A549 treated with CORT108297 at 1 μM for 4 hours (cell line): ENCODE measurements at places on chromosomes 11 and 22. TPM values are rescaled to one million over a fixed set of nuclear protein-coding genes. Genes with fewer than 3 reads are reported as not detected.

Gene CCDC73
- 0.03 TPM in 1 of 5 replicates, not detected in the others for total RNA-seq

Gene MMP3
- 0.03 to 0.41 TPM (median 0.39 TPM) in 3 of 5 replicates, not detected in the others for total RNA-seq

Gene PTGDR2
- total RNA-seq: 0.06 to 0.08 TPM (median 0.07 TPM) in 4 of 5 replicates, not detected in the other

Gene ZBED4
- total RNA-seq: 9.7 to 12.2 TPM (median 11.7 TPM) in 5 replicates

Gene CHADL
- not detected in 5 replicates for total RNA-seq

Gene NEFH
- total RNA-seq: 0.03 to 0.10 TPM (median 0.08 TPM) in 5 replicates

Gene MMP10
- total RNA-seq: 0.59 to 1.3 TPM (median 0.88 TPM) in 5 replicates

Gene CRKL
- 19.8 to 24.9 TPM (median 21.3 TPM) in 5 replicates for total RNA-seq

Gene APLNR
- total RNA-seq: 0.05 to 0.07 TPM (median 0.06 TPM) in 5 replicates

Gene CAPN5
- 6.8 to 9.8 TPM (median 8.6 TPM) in 5 replicates for total RNA-seq

Gene OR52E8
- total RNA-seq: not detected in 5 replicates

Gene MPZL2
- total RNA-seq: 0.15 TPM in 1 of 5 replicates, not detected in the others

Gene RBMXL2
- total RNA-seq: not detected in 5 replicates

Gene MS4A4E
- total RNA-seq: not detected in 5 replicates

Gene UBQLNL
- 0.04 TPM in 1 of 5 replicates, not detected in the others for total RNA-seq

Gene EFCAB6
- total RNA-seq: 0.38 to 0.62 TPM (median 0.51 TPM) in 5 replicates

Gene RIMBP3B
- 0.29 to 0.62 TPM (median 0.51 TPM) in 5 replicates for total RNA-seq

Gene NPAS4
- total RNA-seq: not detected in 5 replicates

Gene HARBI1
- 5.1 to 6.5 TPM (median 6.2 TPM) in 5 replicates for total RNA-seq

Gene FOSL1
- 148 to 236 TPM (median 164 TPM) in 5 replicates for total RNA-seq

Gene GSC2
- 0.09 to 0.11 TPM in 2 of 5 replicates, not detected in the others for total RNA-seq

Gene PLA2G3
- not detected in 5 replicates for total RNA-seq

Gene MUC2
- 0.14 to 0.97 TPM (median 0.27 TPM) in 5 replicates for total RNA-seq

Gene KIF18A
- 13.5 to 21.0 TPM (median 15.5 TPM) in 5 replicates for total RNA-seq

Gene SHANK3
- total RNA-seq: 3.0 to 5.7 TPM (median 4.6 TPM) in 5 replicates

Gene PHETA2
- not detected in 5 replicates for total RNA-seq

Gene HTR3B
- total RNA-seq: not detected in 5 replicates

Gene GVQW3
- 0.71 to 1.2 TPM (median 1.0 TPM) in 5 replicates for total RNA-seq

Gene EIF4ENIF1
- 12.1 to 14.6 TPM (median 14.0 TPM) in 5 replicates for total RNA-seq

Gene SMTNL1
- total RNA-seq: not detected in 5 replicates

Gene BMAL1
- 7.7 to 12.2 TPM (median 11.4 TPM) in 5 replicates for total RNA-seq

Gene OR8D4
- total RNA-seq: not detected in 5 replicates

Gene PLA2G6
- 3.2 to 5.1 TPM (median 4.2 TPM) in 5 replicates for total RNA-seq

Gene CD248
- not detected in 5 replicates for total RNA-seq

Gene APOBEC3A
- not detected in 5 replicates for total RNA-seq

Gene ALX4
- total RNA-seq: 3.8 to 5.7 TPM (median 5.2 TPM) in 5 replicates

Gene RBFOX2
- total RNA-seq: 26.5 to 36.4 TPM (median 30.5 TPM) in 5 replicates

Gene INS
- total RNA-seq: not detected in 5 replicates

Gene SLC22A9
- not detected in 5 replicates for total RNA-seq

Gene OR5M8
- not detected in 5 replicates for total RNA-seq

Gene GAL3ST1
- 6.1 to 10.2 TPM (median 9.2 TPM) in 5 replicates for total RNA-seq

Gene DLG2
- total RNA-seq: 0.16 to 0.50 TPM (median 0.21 TPM) in 5 replicates

Gene HEPN1
- not detected in 5 replicates for total RNA-seq

Gene TP53I11
- total RNA-seq: 35.5 to 52.9 TPM (median 46.4 TPM) in 5 replicates

Gene ZBTB16
- total RNA-seq: 0.06 to 0.07 TPM (median 0.06 TPM) in 4 of 5 replicates, not detected in the other

Gene GAL
- total RNA-seq: 10.1 to 25.6 TPM (median 18.0 TPM) in 5 replicates

Gene ARHGAP8
- 1.3 to 2.2 TPM (median 1.8 TPM) in 5 replicates for total RNA-seq

Gene GLYATL1
- 0.15 TPM in 1 of 5 replicates, not detected in the others for total RNA-seq

Gene TCN1
- 0.16 to 0.30 TPM (median 0.21 TPM) in 5 replicates for total RNA-seq

Gene GANAB
- 238 to 279 TPM (median 270 TPM) in 5 replicates for total RNA-seq

Gene LIF
- 25.0 to 39.1 TPM (median 37.2 TPM) in 5 replicates for total RNA-seq

Gene KBTBD3
- total RNA-seq: 1.1 to 1.6 TPM (median 1.3 TPM) in 5 replicates

Gene SPDYC
- total RNA-seq: not detected in 5 replicates

Gene EIF3F
- total RNA-seq: 325 to 401 TPM (median 339 TPM) in 5 replicates

Gene PDE2A
- 1.1 to 1.9 TPM (median 1.2 TPM) in 5 replicates for total RNA-seq
